ENCODE measurements at places on chromosomes 3 and 15.

DNA sequence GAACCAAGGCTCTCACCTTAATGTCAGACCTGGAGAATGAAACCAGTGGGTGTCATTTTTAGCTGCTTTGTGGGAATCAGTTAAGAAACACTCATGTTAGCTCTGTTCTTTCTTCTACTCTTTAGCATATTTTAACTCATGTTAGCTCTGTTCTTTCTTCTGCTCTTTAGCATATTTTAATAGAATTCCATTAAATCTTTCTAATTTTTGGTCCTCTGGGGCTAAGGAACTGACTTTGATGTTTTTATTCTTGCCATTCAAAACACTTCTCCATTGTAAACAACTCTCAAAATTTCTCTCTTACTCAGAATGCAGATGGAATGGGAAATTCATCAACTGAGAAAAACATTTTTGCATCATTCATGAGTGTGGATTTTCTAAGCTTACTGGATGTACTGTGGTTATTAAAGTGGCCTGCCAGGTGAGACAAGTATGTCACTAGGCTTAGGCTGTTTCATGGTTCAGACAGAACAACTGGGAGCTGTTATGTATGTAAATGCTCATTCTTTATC is 680.6 kb downstream of the ROBO2 start:
- DNase-seq: no peak

- no peak for DNase-seq
Observed at GRCh38 chr3:32303977-32304881, 65.7 kb downstream of the CMTM8 start.

DNA sequence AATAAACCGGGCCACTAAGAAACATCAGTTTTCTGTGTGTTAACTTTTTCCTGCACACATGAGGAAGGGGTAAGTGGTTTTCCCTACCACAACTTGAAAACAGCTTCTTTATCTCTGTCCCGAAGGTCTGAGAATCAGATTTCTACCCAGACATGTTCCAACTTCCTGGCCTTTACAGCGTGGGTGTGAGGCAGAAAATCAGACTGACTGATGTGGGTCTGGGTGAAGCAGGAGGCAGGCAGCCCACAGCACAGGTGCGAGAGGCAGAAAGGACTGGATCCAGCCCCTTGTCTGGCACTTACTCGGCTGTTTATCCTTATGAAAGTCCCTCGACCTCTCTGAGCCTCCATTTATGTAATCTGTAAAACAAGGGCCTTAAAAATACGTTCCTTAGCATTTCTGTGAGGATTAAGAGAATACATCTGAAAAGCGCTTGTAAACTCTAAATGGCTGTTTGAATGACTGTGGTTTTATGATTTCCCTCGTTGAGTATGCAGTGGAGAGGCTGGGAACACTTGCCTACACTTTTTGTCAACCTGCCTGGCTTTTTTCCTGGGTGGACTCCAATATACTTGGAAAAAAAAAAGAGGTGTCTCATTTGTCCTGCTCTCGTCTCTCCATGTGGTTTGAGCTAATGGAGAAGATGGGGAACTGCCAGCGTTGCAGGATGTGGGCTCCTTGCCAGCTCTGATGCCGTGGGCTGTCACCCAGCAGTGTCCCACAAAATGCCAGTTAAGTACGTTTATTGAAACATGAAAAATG is 3.1 kb downstream of the AGBL1 start:
- DNase-seq: peak; percentile 31

DNA sequence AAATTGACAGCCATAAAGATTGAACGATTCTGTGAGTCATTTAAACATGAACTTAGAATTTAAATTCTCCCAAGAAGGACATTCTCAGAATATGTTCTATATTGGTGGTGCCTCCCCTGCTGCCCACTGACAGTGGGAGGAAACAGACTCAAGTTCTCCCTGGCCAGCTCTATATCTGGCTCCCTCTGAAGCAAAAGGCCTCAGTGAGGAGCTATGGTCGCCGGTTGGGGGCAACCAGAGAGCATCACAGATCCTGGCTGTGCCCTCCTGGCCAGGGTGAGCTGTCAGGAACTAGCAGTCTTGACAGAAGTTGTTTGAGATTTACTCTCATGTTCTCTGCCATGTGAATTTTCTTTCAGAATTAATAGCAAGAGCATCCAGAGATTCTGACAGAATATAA is 285.5 kb downstream of the NTRK3 start:
- DNase-seq: no peak

DNA sequence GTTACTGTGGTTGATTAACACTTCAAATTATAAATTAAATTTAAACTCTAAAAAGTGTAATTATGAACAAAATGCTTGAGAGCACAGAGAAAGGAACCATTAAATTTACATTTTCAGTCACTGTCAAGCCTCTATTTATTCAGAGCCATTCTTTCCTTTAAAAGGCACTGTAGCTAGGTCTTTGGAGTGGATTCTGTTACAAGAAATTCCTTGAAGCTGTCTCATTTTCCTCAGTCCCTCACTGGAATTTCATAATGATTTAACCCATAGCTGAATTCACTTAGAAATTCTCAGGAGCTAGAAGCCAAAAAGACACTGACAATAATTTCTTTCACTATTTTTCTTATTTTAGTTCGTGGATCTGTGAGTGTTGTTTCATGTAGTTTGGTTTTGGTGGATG is 81.2 kb upstream of the TCF12 start:
- no peak for DNase-seq

- DNase-seq: no peak
Observed at GRCh38 chr15:78223396-78224022, 10.9 kb downstream of the ACSBG1 start.

GRCh38 chr3:168168743-168169142 is 73.0 kb upstream of the GOLIM4 start:
- DNase-seq: no peak

- no peak for DNase-seq
Observed at GRCh38 chr15:89677381-89677780, 1.8 kb downstream of the PLIN1 start.

GRCh38 chr15:34786206-34786605 is 9.1 kb downstream of the ACTC1 start:
- no peak for DNase-seq

- no peak for DNase-seq
Observed at GRCh38 chr3:102336130-102336529, 98.7 kb upstream of the ZPLD1 start.

DNA sequence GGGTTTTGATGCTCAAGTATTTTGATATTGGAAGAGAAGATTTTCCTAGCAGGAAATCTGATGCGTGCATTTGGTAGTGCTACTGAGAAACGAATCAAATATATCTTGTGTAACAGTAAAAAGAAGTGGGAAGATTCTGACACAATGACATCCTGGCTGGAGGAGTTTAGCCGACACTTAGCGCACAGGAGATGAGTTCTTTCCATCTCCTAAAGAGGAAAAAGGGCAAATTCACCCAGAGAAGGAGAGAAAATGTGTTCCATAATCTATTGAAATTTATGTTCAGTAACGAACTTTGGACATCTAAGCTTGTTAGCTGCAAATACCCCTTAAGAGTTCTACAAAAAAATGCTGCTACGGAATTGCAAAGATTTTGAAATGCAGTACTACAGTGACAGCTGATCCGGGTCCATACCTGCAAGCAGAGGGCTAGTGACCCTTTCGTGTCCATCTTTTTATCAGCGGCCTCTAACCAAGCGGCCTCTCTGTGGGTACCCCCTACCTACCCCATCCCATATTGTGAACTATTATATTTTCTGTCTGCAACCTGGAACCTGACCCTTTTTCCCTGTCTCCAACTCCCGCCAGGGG is 971 bp downstream of the CPOX start:
- no peak for DNase-seq

GRCh38 chr3:52554026-52554755 is 17.8 kb downstream of the UQCC5 start:
- no peak for DNase-seq

DNA sequence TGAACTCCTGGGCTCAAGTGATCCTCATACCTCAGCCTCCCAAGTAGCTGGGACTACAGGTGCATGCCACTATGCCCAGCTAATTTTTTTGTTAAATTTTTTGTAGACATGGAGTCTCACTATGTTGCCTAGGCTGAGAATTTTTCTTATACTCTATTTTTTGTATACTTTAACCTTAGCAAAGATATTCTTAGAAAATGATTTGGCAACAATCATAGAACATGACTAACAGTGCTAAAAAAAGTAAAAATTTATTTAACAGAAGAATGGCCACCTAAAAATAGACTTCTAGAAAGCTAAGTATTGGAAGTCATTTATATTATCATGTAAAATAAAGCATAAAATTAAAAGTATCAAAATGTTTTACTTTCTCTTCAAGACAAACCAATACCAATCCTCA is 322.3 kb downstream of the PLCL2 start:
- DNase-seq: no peak

GRCh38 chr3:151925419-151925818 is 52.0 kb downstream of the SUCNR1 start:
- no peak for DNase-seq

DNA sequence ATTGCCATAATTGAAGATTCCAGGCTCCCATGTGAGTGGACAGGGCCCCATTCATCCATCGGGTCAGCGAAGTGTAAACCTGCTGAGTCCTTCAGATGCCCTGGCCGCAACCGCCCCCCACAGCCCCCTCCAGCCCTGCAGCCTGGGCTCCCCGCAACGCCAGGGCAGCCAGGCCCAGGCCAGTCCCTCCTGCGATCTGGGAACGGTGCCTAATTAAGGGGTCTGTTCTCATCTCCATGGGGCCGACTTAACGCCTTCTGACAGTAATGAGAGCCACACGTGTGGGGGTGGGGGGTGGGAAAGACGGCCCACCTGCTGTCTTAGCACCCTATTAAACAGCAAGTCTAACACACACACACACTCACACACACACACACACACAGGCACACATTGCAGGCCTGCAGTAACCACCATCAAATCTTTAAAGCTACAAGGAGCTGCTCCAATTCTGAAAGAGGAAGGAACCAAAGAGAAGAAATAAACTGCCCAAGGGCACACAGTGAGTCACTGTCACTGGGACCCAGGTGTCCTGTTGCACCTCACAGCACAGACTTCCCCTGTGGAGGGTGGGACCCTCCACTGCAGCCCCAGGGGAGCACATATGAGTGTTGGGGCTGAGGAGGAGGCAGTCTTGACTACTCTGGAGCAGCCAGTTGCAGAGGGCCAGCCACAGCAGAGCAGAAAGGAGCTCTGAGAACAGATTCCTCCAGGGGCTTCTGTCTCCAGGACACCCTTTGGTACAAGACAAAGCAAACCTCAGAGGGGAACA is 31.8 kb upstream of the HES1 start:
- DNase-seq: no peak

- no peak for DNase-seq
Observed at GRCh38 chr15:75140080-75140879, 61.4 kb upstream of the C15orf39 start.

DNA sequence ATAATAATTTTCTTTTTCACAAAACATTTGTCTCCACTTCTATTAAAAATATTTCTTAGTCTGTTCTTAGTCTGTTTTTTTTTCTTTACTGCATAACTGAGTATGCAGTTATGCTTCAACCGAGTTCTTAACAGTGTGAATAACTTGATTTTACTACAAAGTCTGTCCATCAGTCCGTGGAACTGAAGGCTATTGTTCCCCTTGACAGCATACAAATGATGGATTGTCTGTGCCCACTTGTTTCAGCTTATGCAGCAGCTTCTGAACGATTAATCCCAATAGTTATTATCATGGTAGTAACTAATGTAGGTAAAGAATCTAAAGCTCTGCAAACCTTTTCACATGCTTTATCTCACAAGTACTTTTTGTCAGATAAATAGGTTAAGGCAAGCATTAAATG is 150.7 kb downstream of the SSR3 start:
- DNase-seq: no peak

DNA sequence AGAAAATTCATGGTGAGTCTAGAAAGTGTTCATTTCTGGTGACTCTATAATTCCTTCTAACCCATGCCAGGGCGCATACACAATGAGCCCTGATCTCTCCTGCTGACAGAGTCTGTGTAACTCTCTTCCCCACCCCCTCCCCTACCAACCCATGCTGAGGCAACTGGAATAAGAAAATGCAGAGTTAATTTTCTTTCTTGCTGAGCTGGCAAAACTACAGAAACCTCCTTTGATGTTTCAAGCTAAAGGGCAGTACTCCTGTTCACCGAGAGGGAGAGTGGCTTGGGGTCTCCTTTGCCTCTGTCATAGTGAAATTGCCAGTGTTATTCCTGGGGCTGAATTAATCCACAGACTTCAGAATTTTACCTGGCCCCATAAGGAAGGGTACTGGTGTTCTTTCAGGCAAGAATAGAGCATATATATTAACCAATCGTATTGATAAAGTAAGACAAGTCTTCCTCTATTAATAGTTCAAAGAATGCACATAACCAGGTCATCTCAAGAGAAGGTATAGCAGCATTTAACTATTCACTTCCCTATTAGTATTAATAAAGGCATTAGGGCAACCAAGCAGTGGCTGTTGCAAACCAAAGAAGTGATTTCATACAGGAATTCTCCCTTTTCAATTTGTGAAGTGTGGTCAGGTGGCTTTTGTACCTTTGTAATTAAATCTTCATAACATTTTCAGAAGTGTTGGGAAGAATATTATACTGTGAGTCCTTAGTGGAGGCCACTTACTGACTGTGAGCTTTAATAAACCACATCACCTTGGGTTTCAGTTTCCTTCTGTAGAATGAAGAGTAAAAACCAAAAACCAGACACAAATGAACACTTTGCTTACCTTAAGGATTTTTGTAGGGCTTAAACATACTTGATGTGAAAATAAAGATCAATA is 4.1 kb downstream of the GAP43 start:
- no peak for DNase-seq

GRCh38 chr3:162722337-162722736 is 1225.7 kb downstream of the OTOL1 start:
- DNase-seq: no peak

Data from muscle of arm (tissue), 14 donors.